ENCODE measurements at places on chromosomes 4 and X.

GRCh38 chr4:83890231-83890630, 354.3 kb downstream of the GPAT3 start:
- DNase-seq = no peak

DNA sequence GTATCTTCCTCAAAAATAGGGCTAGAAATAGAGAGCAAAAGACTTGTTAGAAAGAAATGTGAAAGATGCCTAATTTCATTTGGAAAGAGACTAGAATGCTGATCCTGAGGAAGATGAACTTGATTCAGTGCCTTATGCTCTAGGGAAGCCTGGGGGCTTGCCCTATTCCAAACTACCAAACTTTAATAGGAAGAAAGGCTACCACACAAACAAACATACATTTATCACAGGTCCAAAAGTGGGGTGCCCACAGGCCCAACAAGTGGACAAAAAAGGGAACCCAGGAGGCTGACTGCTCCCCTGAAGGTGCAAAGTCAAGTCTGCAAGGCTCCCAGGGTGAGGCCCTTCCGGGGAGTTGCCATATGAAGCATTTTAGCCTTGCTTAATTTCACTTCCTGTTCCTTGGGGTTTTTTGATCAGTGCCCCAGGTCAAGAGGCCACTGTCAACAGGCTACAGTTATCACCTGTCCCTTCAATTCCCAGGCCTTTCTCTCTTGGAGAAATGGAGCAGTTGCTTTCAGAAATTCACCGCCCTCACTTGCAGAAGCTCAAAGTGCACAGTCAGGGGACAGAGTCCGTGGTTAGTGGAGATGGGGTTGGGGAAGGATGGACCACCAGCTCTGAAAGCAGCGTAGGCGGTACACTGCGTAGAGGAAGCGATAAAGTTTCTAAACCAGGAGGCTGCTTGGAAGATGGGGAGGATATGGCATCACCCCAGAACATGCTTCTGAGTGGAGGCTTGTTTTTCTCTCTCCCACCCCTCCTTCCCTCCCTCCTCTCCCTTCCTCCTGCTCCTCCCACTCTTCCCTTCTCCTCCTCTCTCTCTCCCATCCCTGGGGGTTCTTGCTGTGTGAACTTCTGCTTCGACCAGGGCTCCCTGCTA, 36.4 kb downstream of the TMEM154 start:
- peak; percentile 21 for DNase-seq

- DNase-seq = no peak
Measured at GRCh38 chrX:3529466-3530010, 183.1 kb upstream of the MXRA5 start.

GRCh38 chr4:3029464-3029863, 44.9 kb downstream of the HTT-AS start:
- DNase-seq = no peak

- DNase-seq = no peak
Measured at GRCh38 chrX:150879855-150880807, 18.3 kb downstream of the CD99L2 start.

GRCh38 chr4:106775636-106776035, 260.5 kb downstream of the DKK2 start:
- no peak for DNase-seq

DNA sequence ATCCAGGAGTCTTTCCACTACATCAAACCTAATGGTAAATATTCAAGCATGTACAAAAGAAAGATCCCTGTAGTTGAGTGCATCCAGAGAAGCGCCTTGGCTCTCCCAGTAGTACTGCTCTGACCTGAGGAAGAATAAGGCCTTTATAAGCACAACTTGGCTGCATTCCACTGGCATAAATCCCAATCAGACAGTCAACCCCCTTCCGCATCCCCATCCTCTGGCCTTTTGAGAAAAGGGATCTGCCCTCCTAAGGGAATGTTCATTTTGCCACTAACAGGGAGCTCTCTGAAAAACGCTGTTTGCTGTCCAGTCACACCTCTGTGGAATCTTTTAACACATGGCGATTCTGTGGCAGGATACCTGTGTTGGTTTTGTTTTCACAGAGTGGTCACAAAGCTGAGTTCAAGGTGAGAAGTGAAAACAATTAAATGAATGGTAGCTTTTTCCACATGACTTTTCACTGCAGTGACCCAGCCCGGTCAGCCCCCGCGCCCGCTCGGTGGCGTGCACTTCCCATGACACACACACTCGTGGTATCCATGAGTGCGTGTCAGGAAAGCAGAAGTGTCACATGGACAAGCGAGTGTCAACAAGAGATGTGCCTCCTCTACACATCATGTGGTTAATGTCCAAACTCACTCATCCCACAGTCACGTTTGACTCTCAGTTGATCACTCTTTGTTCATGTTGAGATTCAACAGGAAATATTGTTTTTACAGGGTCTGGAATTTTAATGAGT, 112.2 kb upstream of the ENPP6 start:
- peak; percentile 50 for DNase-seq
